ENCODE measurements at places on chromosomes 16 and 17. TPM values are rescaled to one million over a fixed set of nuclear protein-coding genes. Genes with fewer than 3 reads are reported as not detected.

The ATP1B2 gene
- not detected for total RNA-seq

DNA sequence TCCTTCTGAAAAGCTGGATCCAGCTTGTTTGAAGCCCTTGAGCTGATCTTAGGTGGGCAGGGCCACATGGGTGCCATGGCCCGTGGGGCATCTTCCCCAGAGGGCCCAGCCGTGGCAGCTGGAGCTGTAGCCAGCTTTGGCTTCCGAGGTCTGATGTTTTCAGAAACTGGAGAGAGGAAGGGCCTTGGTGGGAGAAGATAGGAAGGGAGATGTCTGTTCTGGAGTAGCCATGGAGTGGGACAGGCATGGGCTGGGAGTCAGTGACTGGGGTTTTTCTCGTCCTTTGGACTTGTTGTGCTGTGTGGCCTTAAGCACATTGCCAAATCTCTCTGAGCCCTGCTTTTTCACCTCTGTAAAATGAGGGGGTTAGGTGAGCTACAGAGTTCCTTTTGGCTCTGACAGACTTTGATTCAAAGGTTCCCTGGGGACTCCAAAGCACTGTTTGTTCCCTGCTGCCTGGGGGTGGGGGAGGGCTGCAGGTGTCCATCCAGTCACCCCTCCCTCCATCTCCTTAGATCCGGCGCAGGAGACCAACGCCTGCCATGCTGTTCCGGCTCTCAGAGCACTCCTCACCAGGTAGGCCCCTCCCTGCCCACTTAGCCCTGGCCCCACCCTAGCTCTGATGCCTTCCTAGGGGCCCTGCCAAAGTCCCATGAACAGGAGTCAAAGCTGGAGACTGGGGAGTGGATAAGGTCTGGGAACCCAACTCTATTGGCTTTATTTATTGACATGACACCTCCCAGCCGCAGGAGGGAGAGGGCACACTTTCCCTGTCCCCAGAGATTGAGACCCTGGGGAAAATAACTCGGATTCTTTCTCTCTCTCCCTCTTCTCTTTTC, 2.1 kb downstream of the PPP1R1B start:
- H3K4me3 ChIP-seq: no peak overlapping the region
- peaks cover 37% of the 10 kb centered on the region for H3K27me3 ChIP-seq
- H3K4me1 ChIP-seq: no peaks in the 10 kb centered on the region

GRCh38 chr16:81466356-81466980, 21.9 kb downstream of the CMIP start:
- DNase-seq: no peak
- H3K27ac ChIP-seq: no peak overlapping the region
- H3K36me3 ChIP-seq: no peaks in the 10 kb centered on the region

DNA sequence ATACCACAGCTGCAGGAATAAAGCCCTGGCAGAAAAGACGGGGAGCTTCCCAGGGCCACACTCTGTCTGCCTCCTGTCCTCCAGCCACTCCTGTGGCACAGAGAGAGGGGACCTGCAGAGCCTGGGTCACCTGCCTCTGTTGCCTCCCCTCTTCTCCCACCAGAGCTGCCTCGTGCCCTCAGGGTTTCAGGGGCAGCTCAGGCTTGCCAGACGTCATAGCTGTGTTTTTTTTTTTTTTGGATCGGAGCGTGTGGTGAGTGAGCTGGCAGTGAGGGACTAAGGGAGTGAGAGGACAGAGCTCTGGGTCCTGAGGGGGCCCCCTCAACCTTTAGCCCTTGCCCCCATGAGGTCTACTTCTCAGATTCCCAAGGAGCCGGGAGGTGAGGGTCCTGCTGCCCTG, 2.1 kb downstream of the PIK3R6 start:
- H3K36me3 ChIP-seq: no peaks in the 10 kb centered on the region
- no peaks in the 10 kb centered on the region for H3K4me1 ChIP-seq
- H3K27ac ChIP-seq: no peak overlapping the region
- peaks cover 5% of the 10 kb centered on the region for H3K27me3 ChIP-seq
- no peak for DNase-seq

DNA sequence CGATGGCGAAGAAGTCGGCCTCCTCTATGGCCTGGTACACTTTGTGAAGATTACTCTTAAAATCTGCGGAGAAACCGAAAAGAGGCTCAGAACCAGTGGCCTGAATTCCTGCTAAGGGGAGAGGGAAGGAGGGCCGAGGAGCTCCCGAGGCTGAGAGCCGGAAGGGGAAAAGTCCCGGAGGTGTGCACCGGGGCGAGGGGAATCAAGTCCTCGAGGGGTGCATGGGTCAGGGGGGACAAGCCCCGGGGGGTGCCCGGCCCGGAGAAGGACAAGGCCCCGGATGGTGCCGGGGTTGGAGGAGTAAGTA, 495 bp downstream of the PARN start:
- peaks cover 31% of the 10 kb centered on the region for H3K4me1 ChIP-seq
- H3K27ac ChIP-seq: peak overlapping the region; percentile 90
- H3K27me3 ChIP-seq: peaks cover 2% of the 10 kb centered on the region
- peak overlapping the region; percentile 96 for H3K4me3 ChIP-seq
- no peak for DNase-seq

Measured in HFFc6 (cell line).